Stimulated activated CD8-positive, alpha-beta memory T cell treated with anti-CD3 and anti-CD28 coated beads, Interleukin-4, amount 100 ng/mL, for 48 hours (primary cell): ENCODE measurements at places on chromosomes 6 and 20.

DNA sequence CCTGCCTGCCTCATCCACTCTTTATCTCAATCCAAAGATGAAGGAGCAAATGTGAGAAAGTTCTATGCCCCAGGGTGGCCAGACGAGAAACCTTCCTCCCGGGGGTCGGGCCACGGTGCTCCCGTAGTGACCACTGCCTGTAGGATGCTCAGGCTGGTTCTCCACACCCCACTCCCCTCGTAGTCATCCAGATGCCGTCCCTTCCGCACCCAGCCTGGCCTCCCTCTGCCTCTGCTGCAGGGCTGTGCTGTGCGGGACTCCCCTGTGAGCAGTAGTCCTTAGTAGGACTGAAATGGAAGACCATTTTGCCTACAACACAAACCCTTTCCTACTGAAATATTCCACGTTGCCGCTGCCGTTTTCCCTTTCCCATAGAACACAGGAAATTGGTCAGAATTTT is 2.0 kb downstream of the TMC2 start:
- DNase-seq = no peak

DNA sequence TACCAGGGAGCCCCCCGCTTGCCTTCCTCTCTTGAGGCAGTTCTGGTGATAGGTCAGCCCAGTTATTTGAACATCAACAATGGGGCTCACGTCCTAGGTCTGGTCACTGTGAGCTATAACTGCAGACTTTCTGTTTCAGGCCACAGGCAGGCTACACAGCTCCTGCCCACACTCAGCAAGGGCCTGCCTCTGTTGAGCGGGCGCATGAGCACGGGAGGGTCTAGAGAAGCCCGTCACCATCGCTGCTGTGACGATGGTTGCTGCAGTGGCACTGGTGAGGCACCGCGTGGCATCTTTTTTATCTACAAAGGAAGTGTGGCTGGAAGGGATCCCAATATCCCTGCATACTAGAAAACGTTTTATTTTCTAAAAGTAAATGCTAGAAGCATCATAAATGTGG is 77.8 kb downstream of the RAMACL start:
- DNase-seq = no peak

GRCh38 chr6:150894935-150895552 is 29.5 kb downstream of the MTHFD1L start:
- DNase-seq = peak; percentile 47

DNA sequence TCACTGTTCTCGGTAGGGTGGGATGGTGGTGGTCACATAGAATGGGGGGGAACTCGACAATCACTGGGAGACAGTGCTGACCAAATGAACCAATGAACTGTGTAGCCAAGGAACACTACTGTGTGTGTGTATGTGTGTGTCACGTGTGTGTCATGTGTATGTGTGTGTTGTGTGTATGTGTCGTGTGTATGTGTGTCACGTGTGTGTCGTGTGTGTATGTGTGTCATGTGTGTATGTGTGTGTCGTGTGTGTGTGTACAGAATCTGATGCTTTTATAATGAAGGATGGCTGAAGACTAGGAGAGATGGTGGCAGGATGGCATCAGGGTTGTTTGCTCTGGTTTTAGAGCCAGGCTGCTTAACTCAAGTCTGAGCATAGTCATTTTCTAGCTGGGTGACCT is 99.1 kb upstream of the DUSP22 start:
- peak; percentile 20 for DNase-seq

DNA sequence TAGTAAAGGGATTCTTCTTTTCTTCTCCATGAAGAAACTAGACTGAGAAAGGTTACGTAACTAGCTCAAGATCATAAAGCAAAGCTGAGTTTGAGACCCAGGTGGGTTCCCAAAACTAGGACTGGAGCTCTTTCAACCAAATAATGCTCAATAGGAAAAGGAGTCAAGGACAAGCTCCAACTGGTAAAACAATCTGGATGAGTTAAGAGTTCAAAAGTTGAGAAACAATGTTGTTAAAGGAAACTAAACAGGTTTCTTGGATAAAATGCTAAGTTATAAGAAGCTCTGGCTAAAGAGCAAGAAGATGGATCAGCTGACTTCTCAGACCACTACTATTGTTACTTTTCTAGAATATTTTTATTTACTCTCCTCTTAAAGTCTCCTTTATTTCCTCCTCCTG is 137.3 kb downstream of the MMS22L start:
- DNase-seq = no peak

GRCh38 chr6:5507131-5507681 is 245.9 kb downstream of the FARS2 start:
- no peak for DNase-seq

GRCh38 chr20:58522666-58523065 is 7.5 kb upstream of the APCDD1L start:
- DNase-seq = no peak

- DNase-seq = no peak
Observed at GRCh38 chr20:42192321-42192720, 574.1 kb upstream of the CHD6 start.

GRCh38 chr6:130500693-130501092 is 134.9 kb downstream of the TMEM200A start:
- DNase-seq = no peak

DNA sequence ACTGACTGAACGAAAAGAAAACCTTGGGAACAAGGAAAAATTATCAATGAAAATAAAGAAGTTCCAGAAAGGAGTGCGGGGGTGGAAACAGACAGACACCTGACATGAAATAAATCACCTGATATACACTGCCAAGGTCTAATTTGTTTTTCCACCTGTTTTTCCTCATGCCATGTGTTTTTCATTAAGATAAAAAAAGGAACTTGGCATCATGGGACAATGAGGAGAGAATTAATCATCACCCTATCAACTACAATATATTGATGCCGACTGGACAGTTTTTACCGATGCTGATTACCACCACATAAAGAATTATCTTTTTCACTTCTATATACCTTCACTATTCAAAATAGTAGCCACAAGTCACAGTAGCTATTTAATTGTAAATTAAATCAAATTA is 233.2 kb downstream of the ARHGAP18 start:
- no peak for DNase-seq

GRCh38 chr6:129713806-129714333 is 3.9 kb upstream of the ARHGAP18 start:
- DNase-seq = no peak

DNA sequence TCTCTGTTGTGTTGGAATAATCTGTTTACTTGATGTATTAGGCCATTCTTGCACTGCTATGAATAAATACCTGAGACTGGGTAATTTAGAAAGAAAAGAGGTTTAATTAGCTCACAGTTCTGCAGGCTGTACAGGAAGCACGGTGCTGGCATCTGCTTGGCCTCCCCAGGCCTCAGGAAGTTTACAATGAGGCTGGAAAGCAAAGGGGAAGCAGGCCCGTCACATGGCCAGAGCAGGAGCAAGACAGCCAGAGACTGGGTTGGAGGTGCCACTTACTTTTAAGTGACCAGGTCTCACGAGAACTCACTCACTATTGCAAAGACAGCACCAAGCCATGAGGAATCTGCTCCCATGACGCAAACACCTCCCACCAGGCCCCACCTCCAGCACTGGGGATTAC is 50.6 kb upstream of the FUCA2 start:
- no peak for DNase-seq

- DNase-seq = no peak
Observed at GRCh38 chr6:18306977-18307376, 42.6 kb upstream of the DEK start.

DNA sequence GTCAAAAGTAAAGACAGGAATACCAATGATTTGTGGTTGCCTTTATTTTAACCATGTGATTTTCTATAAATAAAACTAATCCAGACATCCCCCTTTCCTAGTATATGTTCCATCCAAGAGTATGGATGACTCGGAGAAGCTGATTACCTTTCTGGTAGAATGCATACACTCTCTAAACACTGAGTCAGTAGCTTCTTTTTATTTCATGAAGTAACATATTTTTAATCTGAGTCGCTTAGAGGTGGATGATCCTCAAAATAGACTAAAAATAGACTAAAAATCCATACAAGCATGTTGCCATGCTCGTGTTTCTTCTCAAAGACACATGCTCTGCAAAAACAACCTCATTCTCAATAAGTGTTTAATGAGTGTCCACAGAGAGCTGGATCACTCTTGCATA is 263.7 kb downstream of the COL12A1 start:
- DNase-seq = no peak

GRCh38 chr6:77456531-77457248 is 6.6 kb downstream of the HTR1B start:
- no peak for DNase-seq

DNA sequence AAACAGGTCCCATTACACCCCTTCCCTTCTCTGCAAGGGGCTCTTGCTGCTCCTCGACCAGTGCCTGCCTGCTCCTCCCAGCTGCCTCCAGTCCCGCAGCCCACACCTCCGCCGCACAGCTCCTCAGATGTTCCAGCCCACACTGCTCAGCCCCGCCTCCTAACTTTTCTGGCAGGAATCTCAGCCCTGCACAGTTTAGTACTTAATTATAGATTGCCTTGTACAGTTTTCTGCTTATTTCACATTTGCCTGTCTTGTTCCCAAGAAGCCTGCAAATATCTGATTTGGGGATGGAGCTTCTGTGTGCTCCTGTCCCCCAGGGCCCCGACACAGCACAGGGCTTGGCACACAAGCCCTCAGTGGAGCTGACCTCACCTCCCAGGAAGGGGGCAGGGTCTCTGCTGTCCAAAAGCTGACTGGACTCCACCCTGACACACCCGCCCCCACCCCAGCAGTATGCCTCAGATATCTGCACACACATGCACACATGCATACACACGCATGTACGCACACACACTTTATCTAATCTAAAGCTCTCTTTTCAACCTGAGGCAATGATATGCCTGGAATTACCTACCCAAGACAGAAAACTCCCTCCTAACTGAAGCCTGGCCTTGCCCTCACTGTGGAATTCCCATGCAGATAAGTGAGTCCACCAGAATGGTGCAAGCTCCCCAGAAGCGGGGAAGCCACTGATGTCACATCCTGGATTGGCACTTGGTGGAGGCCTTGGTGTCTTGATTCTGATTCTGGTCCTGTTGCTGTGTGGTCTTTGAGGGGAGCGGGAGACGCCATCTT is 1.2 kb upstream of the PNPLA1 start:
- DNase-seq = no peak

DNA sequence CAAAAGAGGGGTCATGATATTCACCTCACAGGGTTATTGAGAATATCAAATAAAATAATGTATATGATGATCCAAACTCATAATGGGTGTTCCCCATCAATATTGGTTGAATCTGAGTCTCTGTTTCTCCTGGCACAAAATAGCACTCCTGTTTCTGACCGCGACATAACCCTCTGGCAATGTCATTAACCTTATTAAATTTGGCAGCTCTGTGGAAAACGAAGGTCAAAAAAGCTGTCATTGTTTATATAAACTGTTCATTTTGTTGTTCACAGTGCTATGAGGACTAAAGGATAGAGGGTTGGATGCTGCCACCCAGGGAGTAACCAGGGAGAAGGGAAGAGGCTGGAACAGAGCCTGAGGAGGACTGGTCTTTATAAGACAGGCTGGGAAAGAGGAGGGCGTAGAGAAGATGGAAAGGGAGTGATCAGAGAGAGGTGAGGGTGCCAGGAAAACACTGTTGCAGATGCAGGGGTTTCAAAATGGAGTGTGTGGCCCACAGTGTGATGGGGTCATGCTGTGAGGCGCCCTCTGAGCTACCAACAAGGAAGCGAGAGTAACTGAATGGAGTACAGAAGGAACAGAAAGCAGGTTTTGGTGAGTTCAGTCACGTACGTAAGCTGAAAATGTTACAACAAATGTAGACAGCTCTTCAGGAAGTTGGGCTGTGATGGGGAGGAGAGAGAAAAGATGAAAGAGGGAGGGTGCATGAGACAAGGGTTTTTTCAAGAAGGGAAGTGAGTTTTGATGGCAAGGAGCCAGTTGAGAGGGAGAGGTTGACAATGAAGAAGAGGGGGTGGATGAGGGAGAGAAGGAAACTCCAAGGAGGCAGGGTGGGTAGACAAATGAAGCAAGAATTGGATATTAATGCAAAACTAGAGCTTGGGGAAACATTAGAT is 251.6 kb upstream of the TAB2 start:
- DNase-seq = peak; percentile 43

- peak; percentile 58 for DNase-seq
Observed at GRCh38 chr6:16766043-16766536, 4.8 kb upstream of the ATXN1 start.

- no peak for DNase-seq
Observed at GRCh38 chr20:42074944-42075343, 456.8 kb upstream of the CHD6 start.

- no peak for DNase-seq
Observed at GRCh38 chr6:20237677-20238460, 25.6 kb upstream of the MBOAT1 start.

- DNase-seq = no peak
Observed at GRCh38 chr6:156028335-156029131, 572.9 kb upstream of the NOX3 start.

DNA sequence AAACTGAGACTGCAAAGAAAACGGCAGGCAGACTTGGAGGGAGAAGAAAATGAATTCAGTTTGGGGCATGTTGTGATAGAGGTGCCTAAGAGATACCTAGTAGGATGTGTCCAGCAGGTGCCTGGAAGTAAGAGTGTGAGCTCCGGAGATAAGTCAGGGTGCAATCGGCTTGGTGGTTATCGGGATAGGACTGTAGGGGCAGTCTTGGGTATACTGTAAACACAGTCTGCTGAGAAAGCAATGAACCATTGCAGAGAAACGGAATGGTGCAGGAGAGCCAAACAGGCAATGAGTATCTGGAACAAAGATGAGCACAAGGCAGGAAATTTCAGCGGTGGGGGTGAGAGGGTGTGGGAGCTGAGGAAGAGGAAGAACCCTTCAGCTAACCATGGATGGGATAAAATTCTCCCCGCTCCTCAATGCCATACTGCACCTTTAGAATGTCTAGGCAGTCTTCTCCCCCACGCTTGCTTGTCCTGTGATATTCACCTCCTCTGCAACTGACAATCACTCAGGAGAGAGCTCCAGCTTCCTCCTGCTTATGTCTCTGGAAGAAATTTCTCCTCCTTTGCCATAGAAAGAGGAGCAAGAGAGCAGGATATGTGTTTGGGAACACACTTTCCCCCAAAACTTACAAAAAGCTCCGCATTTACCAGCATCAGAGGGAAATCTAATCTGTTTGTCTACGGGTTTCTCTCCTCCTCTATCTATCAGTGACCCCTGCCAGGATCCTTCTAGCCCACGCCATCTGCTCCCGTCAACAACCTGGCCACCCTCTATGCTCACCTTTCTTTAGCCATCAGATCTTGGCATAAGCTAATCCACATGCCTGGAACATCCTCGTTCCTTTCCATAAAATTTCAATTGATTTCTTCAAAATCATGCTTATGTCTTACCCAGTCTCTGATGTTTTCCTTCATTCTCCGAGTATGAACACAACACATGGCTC is 381.7 kb upstream of the JARID2 start:
- DNase-seq = no peak
